Osteocyte (in vitro differentiated cells): ENCODE measurements at places on chromosomes 13 and 19. TPM values are rescaled to one million over a fixed set of nuclear protein-coding genes. Genes with fewer than 3 reads are reported as not detected.

DNA sequence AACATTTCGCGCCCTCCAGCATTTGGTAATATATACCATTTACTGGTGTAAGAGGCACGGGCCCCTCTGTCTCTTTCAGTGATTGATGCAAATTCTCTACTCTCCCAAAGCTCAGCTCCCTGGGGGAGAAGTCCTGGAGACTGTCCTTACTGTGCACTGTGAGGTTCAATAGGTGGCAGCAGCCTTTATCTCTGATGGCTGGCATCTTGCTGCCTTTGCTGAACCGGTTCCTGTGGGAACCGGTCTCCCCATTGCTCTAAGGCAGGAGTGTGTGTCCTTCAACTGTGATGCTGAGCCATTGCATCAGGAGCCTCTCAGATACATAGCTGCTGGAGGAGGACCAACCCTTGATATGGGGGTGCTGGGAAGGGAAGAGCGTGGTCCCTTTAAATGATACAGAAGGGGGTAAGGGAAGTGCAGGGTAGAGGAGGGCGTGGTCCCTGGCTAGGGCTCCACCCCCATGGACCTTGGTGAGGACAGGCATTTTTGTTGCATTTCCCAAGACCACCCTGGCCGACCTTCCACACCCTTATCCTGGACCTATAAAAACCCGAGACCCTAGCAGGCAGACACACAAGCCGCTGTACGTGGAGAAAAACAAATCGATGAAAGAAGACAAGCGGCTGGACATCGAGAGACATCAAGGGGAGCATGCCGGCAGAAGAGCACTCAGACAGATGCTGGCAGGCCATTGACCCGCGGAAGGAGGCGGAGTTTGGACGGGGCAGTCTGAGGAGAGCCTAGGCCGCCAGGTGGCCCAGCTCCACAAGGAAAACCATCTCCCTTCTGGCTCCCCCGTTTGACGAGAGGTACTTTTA lies 41.1 kb upstream of the GTF3A start:
- no peaks in the 10 kb centered on the region for H3K36me3 ChIP-seq
- no peak overlapping the region for H3K4me3 ChIP-seq
- peaks cover 45% of the 10 kb centered on the region for H3K27me3 ChIP-seq
- H3K4me1 ChIP-seq = no peaks in the 10 kb centered on the region

Gene FXYD1
- total RNA-seq = 0.86 TPM in 1 of 2 replicates, not detected in the other

Gene MAB21L1
- 9.0 TPM in 2 replicates for total RNA-seq

Gene SOX1
- total RNA-seq = not detected in 2 replicates

Gene NPHS1
- total RNA-seq = not detected in 2 replicates

- no peak for DNase-seq
- H3K36me3 ChIP-seq = no peaks in the 10 kb centered on the region
- peak overlapping the region; percentile 89 for H3K27ac ChIP-seq
- H3K27me3 ChIP-seq = no peaks in the 10 kb centered on the region
- peak overlapping the region; percentile 96 for H3K4me3 ChIP-seq
Observed at GRCh38 chr19:35153701-35154524, 622 bp upstream of the FXYD5 start.

GRCh38 chr13:69296130-69296529 lies 811.5 kb upstream of the ATXN8OS start:
- no peak overlapping the region for H3K27ac ChIP-seq
- H3K27me3 ChIP-seq = no peaks in the 10 kb centered on the region
- H3K4me3 ChIP-seq = no peak overlapping the region

GRCh38 chr19:20276011-20276731 lies 109.2 kb downstream of the ZNF486 start:
- no peaks in the 10 kb centered on the region for H3K4me1 ChIP-seq
- no peak for DNase-seq
- no peaks in the 10 kb centered on the region for H3K27me3 ChIP-seq
- no peak overlapping the region for H3K4me3 ChIP-seq

- H3K27me3 ChIP-seq = no peaks in the 10 kb centered on the region
- H3K4me1 ChIP-seq = no peaks in the 10 kb centered on the region
- peaks cover 34% of the 10 kb centered on the region for H3K36me3 ChIP-seq
- no peak for DNase-seq
- H3K27ac ChIP-seq = no peak overlapping the region
Observed at GRCh38 chr13:30204564-30204963, 102.8 kb downstream of the KATNAL1 start.

Gene ANKLE1
- 0.99 and 1.5 TPM in 2 replicates for total RNA-seq

DNA sequence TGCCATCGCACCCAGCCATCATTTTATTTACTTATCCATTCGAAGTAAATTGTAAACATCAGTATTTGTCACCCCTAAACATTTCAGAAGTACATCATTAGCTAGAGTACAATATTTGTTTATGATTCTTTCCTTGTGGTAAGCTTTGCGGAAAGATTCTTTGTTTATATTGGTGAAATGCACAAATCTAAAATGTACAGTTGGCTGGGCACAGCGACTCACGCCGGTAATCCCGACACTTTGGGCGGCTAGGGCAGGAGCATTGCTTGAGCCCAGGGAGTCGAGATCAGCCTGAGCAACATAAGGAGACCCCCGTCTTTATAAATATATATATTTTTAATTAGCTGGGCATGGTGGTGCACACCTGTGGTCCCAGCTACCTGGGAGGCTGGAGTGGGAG lies 10.1 kb downstream of the LGALS7B start:
- peaks cover 3% of the 10 kb centered on the region for H3K4me1 ChIP-seq
- no peaks in the 10 kb centered on the region for H3K36me3 ChIP-seq
- H3K27ac ChIP-seq = no peak overlapping the region
- no peak overlapping the region for H3K4me3 ChIP-seq
- no peaks in the 10 kb centered on the region for H3K27me3 ChIP-seq

- no peaks in the 10 kb centered on the region for H3K36me3 ChIP-seq
- no peak overlapping the region for H3K4me3 ChIP-seq
- H3K4me1 ChIP-seq = no peaks in the 10 kb centered on the region
- H3K27me3 ChIP-seq = peaks cover 11% of the 10 kb centered on the region
Observed at GRCh38 chr19:35352448-35353304, 5.0 kb downstream of the FFAR1 start.

- H3K4me3 ChIP-seq = no peak overlapping the region
- no peak overlapping the region for H3K27ac ChIP-seq
- H3K36me3 ChIP-seq = peaks cover 10% of the 10 kb centered on the region
- no peak for DNase-seq
- H3K27me3 ChIP-seq = no peaks in the 10 kb centered on the region
- H3K4me1 ChIP-seq = peaks cover 9% of the 10 kb centered on the region
Observed at GRCh38 chr13:20499986-20500385, 25.7 kb downstream of the CRYL1 start.

DNA sequence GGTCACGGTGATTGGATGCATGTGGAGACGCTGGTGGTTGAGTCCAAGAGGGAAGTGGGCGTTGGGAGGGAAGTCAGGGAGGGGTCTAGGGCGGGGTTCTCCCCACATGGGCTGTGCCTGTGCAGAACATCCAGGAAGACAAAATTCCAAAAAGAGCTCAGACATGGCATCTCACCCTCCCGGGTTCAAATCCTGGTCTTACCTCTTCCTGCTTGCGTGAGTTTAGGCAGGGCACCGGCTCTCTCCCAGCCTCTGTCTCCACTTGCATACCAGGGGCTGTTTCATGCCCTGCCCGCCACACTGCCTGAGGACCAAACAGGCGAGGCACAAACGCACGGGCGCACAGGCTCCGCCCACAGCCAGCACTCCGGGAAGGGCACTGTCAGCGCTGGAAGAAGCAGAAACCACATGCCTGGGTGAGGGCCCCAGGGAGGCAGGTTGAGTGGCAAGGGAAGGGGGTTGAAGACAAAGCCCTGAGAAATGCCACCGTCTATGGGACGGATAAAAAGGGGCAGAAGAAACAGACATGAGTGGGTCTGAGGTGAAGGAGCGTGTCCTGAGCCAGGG lies 123.6 kb upstream of the SOX1 start:
- no peak overlapping the region for H3K27ac ChIP-seq
- no peaks in the 10 kb centered on the region for H3K27me3 ChIP-seq
- no peak overlapping the region for H3K4me3 ChIP-seq
- H3K36me3 ChIP-seq = no peaks in the 10 kb centered on the region
- no peaks in the 10 kb centered on the region for H3K4me1 ChIP-seq

Gene EFNB2
- 49.2 and 50.0 TPM in 2 replicates for total RNA-seq

Gene BCL2L12
- total RNA-seq = 23.6 and 29.3 TPM in 2 replicates

DNA sequence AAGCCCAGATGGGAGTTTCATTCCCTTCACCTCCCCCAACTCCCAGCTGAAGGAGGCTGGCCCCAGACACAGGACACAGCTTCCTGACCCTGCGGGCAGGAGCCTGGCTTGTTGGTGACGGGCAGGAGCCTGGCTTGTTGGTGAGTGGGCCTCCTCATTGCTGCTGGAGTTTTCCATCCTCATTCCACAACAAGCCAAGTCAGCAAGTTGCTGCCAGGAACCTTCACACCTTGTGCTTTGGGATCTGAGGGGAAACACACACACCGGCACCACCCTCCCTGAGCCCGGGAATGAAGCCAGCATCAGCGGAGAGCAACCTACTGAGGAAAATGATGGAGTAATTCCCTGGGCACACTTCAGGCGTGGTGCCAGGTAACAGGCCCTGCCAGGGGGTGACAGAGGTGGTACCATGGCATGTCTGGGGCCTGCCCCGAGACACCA lies 74.9 kb downstream of the ALOX5AP start:
- H3K4me3 ChIP-seq = no peak overlapping the region
- no peaks in the 10 kb centered on the region for H3K36me3 ChIP-seq
- peaks cover 46% of the 10 kb centered on the region for H3K4me1 ChIP-seq
- H3K27me3 ChIP-seq = no peaks in the 10 kb centered on the region
- no peak for DNase-seq

Gene NAA16
- total RNA-seq = 15.7 and 22.8 TPM in 2 replicates

- H3K36me3 ChIP-seq = peaks cover 10% of the 10 kb centered on the region
- DNase-seq = no peak
- no peak overlapping the region for H3K4me3 ChIP-seq
- H3K27ac ChIP-seq = peak overlapping the region; percentile 33
- H3K4me1 ChIP-seq = peaks cover 33% of the 10 kb centered on the region
- no peaks in the 10 kb centered on the region for H3K27me3 ChIP-seq
Observed at GRCh38 chr19:5122121-5122400, 153.1 kb downstream of the KDM4B start.

Gene FAM216B
- not detected in 2 replicates for total RNA-seq

DNA sequence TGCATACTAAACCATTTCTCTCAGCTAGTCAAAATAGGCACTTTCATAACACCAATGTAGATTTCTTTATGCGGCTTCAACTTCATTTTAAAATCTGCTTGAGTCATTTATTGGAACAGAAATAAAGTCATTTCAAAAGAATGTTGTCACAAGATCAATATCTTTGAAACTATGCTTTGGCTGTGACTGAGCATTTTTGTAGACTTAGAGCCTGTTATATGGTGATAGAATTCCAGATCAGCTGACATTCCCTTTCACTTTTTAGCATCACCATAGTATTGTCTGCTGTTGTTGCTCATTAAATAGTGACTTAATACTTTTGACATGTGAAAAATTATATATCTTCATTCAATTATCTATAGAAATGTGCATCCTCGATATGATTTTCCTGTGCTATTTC lies 279.2 kb upstream of the PRR20A start:
- no peaks in the 10 kb centered on the region for H3K4me1 ChIP-seq
- H3K27ac ChIP-seq = no peak overlapping the region
- H3K36me3 ChIP-seq = no peaks in the 10 kb centered on the region
- no peaks in the 10 kb centered on the region for H3K27me3 ChIP-seq

Gene ZNF530
- 2.4 and 2.8 TPM in 2 replicates for total RNA-seq

- H3K27me3 ChIP-seq = no peaks in the 10 kb centered on the region
- H3K4me1 ChIP-seq = no peaks in the 10 kb centered on the region
- no peaks in the 10 kb centered on the region for H3K36me3 ChIP-seq
- H3K4me3 ChIP-seq = no peak overlapping the region
Observed at GRCh38 chr13:53064731-53065130, 36.1 kb downstream of the OLFM4 start.

- H3K27me3 ChIP-seq = no peaks in the 10 kb centered on the region
- DNase-seq = no peak
- peaks cover 25% of the 10 kb centered on the region for H3K36me3 ChIP-seq
- no peak overlapping the region for H3K4me3 ChIP-seq
Observed at GRCh38 chr13:38361542-38362262, 12.1 kb downstream of the UFM1 start.
